ENCODE measurements at places on chromosomes 3 and 15.

DNA sequence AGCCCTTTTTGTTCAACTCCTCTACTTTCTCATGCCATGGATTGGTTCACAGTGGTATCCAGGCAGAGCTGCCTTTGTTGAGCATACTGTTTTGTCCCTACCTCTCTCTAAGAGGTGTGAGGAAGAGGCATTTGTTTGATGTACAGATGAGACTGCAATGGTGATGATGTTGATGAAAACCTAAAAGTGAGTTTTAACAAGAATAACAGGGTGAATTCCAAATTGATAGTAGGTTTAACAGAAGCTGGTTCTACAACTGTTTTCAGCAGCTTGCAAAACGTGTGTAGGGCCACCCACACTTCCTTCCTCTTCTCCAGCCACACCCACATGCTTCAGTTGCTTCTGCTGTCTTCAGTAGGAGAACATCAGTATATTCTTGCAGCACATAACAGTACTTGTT, 10.2 kb downstream of the SNRK start:
- DNase-seq = peak; percentile 40

- DNase-seq = no peak
Observed at GRCh38 chr3:23861689-23862088, 55.1 kb downstream of the NKIRAS1 start.

DNA sequence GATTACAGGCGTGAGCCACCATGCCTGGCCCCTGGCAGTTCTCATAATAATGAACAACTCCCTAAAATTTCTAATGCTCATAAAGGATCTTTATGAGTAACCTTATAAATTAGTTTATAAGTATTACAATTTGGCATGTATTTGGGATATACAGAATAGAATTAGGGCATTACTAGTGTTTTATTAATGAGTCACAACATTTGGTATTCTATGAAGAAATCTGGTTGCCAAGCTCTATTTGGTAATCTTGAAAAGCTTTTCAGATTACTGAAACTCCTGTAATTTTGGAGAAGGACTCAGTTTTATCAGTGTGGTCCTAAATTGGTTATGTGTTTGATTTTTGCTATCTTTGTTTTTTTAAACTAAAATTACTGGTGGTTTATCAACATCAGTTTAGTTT, 45.8 kb downstream of the TM6SF1 start:
- no peak for DNase-seq

DNA sequence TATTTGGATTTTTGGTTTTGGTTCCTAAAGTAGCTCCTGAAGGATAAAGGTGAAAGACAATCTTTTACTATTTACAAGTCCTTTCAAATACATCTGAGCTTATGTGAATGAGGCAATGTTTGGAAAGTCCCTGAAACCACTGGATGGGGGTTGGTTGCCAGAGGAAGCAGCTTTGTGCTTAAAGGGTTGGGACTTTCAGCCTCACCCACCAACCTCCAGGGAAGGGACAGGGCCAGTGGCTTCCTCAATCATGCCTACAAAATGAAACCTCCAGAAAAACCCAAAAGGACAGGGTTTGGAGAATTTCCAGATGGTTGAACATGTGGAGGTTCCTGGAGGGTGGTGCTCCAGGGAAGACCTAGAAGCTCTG, 20.9 kb upstream of the ABHD17C start:
- DNase-seq = no peak

GRCh38 chr3:184289426-184289938, 9.6 kb upstream of the PSMD2 start:
- peak; percentile 64 for DNase-seq

GRCh38 chr3:171122240-171122639, 95.7 kb upstream of the SLC2A2 start:
- DNase-seq = no peak

DNA sequence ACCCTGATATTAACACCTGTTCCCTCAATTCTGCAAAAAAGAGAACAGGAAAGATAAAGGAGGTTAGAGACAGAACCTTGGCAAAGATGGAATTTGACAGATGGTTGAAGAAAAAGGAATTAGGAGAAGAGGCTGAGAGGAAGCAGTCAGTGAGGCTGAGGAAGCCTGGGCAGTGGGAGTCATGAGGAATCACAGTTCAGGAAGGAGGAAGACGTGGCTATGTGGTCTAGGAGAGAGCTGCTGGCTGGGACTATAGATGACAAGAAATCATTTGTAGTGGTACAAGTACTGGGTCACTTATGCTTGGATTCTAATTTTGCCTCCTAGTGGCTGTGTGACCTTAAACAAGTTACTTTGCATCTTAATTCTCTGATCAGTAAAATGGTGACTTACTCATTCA, 49.0 kb downstream of the LARS2 start:
- DNase-seq = no peak

DNA sequence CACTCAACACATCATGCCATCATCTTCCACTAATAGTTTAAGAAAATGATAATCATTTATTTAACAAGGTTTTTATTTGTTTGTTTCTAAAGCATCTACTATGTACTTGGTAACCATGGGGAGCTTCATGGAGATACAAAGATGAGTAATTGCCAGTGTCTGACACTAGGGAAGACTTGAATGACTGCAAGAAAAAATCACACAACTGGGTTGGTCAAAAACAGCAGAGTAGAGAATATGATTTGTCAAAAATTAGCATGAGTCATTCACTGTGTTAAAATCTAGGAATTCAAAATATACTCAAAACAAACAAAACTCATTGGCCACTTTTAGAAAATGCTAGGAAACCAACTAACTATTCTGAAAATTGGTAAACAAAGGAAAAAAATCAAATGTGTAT, 6.3 kb downstream of the BNC1 start:
- no peak for DNase-seq

- no peak for DNase-seq
Observed at GRCh38 chr3:44893097-44893496, 18.7 kb downstream of the TGM4 start.

DNA sequence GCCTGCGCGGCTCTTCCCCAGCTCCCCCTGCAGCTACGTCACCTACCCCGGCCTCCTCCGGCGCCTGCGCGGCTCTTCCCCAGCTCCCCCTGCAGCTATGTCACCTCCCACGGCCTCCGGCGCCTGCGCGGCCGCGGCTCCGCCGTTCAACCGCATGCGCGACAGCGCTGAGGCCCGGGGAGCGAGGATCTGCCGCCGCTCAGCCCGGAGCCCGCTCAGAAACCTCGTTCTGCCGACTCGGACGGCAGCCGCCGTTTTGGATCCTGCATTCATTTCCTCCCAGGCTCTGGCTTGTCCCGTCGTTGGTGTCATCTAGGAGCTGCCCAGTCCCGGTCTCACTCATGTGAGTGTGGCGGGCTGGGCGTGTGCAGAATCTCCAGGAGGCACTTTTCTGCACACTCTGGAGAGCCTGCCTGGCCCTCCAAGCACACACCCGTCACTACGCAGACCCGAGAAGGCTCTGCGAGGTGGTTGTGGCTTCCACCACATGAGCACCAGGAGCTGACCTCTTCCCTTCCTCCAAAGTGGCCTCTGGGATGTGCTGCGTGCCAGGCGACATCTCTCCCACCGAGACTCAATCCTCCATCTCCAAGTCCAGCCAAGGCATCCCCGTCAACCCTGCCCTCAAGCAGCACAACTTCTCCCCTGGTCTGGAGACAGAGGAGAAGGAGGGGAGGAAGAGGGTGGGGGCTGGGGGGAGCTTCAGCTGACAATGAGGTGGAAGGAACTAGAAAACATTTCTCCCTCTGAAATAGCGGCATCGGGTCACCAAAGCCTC, 165.3 kb downstream of the CHSY1 start:
- DNase-seq = no peak

- no peak for DNase-seq
Observed at GRCh38 chr3:61750766-61751165, 189.4 kb downstream of the PTPRG start.

- DNase-seq = no peak
Observed at GRCh38 chr3:160781402-160781801, 25.4 kb downstream of the PPM1L start.

DNA sequence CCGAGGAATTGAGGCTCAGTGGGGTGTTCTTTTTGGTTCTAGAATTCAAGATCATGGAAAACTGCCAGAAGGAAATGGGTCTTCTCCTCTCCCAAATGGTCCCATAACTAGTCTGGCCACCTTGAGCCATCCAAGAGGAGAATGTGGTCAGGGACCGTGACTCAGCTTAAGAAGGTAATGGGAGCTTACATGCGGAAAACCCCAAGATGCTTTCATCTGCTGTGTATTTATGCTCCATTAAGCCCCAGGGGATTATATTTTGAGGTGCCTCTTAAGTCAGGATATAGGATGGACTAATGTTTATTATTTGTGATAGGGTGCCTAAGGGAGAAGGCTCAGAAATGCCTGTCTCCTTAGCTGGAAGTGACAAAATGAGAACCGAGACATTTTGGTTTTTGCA, 39.2 kb upstream of the DLG1 start:
- no peak for DNase-seq

- no peak for DNase-seq
Observed at GRCh38 chr3:186143250-186143649, 34.4 kb upstream of the ETV5 start.

GRCh38 chr15:97482521-97482920, 478.0 kb upstream of the ARRDC4 start:
- DNase-seq = no peak

DNA sequence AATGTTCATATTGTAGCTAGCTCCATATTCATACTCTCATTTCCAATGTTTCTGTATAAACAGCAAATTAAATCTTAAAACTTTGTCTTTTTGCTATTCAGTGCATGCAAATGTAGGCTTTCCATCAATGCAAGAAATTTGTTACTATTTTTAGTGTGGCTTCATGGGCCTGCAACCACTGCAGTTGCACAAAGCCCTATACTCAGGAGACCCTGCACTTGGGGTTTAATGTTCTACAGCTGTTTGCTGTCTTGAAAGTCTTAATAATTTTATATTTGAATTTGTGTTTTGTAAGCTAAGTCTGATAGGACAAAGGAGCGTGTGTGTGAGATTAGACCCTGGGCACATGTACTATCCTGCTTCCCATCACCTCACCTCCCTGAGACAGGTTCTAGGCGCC, 9.6 kb downstream of the PYDC2 start:
- DNase-seq = no peak

DNA sequence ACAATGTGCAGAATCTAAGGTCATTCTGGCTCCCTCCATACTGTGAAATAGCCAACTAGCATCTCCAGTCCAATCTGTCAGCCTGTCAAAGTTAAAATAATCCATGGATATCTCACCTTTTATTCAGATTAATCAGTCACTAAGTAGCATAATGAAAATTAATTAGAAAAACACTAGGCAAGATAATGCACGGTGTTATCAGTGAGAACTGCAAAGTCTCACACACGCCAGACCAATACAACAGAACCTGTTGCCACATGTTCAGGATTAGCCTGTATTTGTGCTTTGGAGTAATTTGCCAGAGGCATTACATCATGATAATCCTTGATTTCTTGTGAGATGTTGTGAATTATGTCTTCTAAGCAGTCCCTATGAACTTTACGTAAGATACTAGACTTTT, 820.4 kb upstream of the ALCAM start:
- no peak for DNase-seq

- no peak for DNase-seq
Observed at GRCh38 chr3:105799286-105799685, 69.5 kb downstream of the CBLB start.

DNA sequence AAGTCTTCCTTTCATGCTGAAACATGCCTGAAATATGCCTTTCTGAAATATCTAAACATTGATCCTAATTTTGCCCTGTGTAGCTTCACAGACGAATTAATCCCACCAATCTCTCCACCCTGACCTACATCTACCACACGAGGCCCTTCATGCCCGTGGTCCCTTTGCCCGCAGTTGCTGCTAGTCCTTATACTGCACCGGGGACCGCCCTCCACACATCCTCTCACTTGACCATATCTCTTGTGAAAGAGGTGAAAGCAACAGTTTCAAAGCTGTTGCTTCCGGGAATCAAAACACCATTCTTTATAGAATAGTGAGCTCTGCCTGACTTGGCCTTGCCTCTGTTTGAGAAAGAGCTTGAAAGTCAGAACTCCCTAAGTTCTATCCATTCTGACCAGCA, 499.5 kb downstream of the NTRK3 start:
- DNase-seq = no peak

- no peak for DNase-seq
Observed at GRCh38 chr3:20190991-20191390, 5.0 kb upstream of the SGO1 start.

GRCh38 chr3:106840319-106840718, 536.9 kb upstream of the CCDC54 start:
- no peak for DNase-seq

GRCh38 chr3:134793562-134793961, 1.5 kb upstream of the EPHB1 start:
- DNase-seq = no peak

DNA sequence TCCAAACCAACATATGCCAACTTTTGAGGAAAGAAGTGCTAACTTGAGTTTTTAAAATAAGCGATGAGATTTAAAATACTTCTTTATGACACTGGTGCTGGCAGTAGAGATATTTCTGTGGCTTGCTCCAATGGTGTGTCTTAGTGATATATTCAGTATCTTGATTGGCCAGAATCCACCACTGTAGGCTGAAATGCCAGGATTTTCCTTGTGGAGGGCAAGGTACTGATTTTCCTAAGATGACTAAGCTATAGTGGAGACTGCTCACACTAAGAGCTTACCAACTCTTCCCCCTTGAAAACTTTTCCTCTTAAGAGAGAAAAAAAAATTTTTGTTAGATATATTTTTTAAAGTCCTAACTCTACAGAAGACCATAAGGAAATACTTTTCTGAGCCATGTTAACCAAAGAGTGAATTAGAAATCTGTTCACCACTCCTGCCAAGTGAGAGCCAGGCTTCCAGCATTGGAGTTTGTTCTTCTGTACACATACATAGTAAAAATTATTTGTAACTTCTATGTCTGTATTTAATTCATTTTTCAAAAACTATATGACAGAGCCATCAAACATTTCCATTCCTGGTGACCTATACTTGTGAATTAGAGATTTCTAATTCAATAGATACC, 109.1 kb downstream of the PPP2R3A start:
- DNase-seq = no peak

DNA sequence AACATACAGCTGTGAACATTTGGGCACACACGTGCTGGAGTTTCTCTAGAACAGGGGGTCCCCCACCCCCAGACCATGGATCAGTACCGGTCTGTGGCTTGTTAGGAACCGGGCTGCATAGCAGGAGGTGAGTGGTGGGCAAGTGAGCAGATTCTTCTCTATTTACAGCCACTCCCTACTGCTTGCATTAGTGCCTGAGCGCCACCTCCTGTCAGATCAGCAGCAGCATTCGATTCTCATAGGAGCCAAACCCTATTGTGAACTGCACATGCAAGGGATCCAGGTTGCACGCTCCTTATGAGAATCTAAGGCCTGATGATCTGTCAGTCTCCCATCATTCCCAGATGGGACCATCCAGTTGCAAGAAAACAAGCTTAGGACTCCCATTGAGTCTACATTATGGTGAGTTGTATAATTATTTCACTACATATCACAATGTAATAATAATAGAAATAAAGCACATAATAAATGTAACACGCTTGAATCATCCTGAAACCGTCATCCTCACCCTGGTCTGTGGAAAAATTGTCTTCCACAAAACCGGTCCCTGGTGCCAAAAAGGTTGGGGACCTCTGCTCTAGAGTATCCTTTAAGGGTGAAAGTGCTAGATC, 25.8 kb downstream of the CHRM5 start:
- DNase-seq = no peak
